ENCODE measurements at places on chromosomes 12 and 14.

GRCh38 chr14:78184157-78184556 is 14.0 kb downstream of the NRXN3 start:
- no peak for DNase-seq

GRCh38 chr12:65885312-65885711 is 61.0 kb downstream of the HMGA2 start:
- DNase-seq, result no peak

DNA sequence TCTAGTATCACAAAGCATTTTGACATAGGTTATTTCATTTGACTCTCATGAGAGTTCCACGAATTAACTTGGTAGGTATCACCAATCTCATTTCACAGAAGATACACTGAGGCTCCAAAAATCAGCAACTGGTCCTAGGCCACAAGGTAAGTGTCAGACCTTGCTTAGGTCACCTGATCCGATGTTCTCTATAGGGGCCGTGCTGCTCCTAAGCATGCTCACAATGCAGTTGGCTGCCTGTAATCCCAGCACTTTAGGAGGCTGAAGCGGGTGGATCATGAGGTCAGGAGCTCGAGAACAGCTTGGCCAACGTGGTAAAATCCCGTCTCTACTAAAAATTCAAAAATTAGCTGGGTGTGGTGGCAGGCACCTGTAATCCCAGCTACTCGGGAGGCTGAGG is 78.7 kb upstream of the FOXN3 start:
- DNase-seq, result no peak

- DNase-seq, result no peak
Observed at GRCh38 chr12:59046763-59047534, 126.6 kb upstream of the LRIG3 start.

DNA sequence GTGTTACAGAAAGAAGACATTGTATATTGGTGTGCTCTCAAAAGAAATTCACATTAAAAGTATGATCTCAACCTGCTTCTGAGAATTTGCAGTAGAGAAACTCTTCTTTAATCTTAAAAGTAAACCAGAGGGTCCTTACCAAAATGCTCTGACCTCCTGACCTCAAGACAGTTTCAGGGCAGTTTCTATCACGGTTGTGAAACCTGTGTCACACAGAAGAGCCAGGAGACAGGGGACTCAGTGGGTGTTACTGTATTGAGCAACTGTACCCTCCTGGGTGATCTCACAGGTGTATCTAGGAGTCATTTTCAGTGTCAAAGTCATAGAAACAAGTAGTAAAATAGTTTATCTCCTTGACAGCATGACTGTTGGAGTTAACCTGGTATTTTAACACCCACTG is 178.0 kb downstream of the GRIP1 start:
- DNase-seq, result no peak

DNA sequence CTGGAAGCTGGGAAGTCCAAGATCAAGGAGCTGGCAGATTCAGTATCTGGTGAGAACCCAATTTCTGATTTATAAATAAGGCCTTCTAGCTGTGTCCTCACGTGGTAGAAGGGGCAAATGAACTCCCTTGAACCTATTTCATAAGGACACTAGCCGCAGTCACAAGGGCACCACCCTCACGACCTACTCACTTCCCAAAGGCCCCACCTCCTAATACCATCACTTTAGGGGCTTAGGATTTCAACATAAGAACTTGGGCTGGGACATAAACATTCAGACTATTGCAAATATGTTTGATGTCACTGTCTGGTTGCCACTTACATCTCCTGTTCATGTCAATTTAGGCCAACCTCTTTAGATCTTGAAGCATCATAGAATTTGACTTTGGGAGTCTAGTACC is 10.8 kb upstream of the CNIH1 start:
- DNase-seq, result no peak

DNA sequence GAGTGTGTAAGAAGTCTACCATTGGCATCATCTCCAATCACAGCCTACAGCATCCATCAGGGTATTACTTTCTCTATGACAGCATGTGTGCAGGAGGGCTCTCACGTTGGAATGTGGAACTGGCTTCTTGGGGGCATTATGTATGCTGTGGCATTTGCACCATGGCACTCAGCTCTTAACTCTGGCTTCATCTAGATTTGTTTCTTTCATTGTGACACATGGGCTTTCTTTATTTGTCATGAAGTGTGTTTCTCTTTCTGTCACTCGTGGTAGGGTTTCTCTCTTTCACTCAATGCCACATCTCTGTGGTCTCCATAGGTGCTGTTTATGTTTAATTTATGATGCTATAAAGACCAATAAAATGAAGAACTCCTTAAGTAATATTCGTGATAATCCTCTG is 191.2 kb upstream of the GARIN2 start:
- no peak for DNase-seq

GRCh38 chr12:68507657-68508056 is 103.0 kb upstream of the RAP1B start:
- DNase-seq, result no peak

DNA sequence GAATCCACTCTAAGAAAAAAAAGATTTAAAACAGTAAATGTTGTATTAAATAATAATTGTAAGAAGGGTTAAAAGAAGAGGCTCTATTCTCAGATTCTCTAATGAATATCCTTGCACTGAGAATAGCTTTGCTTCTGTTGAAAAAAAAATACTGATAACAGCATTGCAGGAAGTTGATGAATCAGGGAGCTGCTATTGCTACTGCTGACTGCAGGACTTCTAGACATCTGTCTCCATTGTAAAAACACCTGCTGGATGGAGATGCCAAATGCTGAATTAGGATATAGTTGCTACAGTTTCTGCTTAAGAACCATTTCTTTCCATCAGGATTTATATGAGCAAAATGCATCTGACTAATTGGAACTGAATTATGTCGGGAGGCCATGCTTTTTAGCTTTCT is 50.3 kb upstream of the ANP32D start:
- no peak for DNase-seq

DNA sequence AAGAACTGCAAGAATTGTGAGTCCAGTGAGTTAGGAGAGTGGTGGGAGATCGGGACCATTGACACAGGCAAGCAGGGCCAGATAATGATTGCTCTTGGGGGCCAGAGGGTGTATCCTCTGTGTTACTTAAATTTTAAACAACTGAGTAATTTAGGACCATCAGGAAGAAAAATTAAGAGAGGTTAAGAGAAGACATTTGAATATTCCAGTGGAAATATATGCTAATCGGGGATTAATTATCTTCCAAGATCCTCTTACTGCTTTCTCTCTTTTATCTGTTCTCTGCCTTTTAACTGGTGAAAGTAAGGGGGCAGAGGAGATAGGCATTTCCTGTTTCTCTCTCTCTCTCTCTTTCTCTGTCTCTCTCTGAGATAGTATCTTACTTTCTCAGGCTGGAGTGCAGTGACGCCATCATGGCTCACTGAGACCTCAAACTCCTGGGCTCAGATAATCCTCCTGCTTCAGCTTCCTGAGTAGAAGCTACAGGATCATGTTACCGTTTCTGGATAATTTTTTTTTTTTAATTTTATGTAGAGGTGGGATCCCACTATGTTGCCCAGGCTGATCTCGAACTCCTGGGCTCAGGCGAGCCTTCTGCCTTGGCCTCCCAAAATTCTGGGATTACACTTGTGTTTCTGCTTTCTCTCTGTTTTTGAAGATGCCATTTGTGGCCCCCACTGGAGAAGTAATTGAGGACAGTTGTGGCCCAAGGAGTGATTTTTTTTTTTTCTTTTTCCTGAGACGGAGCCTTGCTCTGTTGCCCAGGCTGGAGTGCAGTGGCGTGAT is 85.1 kb downstream of the DIP2B start:
- no peak for DNase-seq

DNA sequence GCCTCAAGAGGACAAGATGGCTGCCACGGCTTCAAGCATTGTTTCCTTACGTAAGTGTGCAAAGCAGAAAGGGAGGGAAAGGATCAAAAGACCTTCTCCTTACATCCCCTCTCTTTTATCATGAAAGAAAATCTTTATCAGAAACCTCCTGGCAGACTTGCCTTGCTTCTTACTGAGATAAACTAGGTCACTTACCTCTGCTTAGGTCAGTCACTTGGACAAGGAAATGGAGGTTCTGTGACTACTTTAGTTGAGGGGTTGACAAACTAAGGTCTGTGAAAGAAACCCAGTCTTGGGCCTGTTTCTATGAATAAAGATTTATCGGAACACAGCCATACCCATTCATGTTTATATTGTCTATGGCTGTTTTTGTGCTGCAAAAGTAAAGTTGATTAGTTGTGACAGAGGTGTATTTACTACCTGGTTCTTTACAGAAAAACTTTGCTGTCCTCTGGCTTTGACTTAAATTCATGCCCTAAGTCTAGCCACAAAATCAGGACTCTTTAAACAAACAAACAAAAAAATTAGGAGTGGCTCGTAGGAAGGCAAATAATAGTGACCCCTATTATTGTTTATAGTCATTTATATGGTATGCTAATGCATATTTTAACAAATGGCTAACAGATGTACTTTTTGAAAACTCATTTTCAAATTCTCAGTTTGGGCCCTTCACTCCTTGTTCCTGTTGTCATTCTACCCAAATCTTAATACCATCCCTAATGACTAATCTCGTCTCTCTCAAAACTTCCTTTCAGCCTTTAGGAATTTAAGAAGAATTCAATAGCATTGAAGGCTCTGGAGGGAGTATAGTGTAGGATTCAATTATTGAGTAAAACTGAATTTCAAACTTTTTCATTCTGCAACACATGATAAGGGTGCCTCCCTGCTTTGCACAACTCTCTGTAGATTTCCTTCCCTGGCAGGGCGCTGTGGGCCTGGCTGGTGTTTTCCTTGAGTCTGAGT is 42.0 kb upstream of the ATP2B1 start:
- no peak for DNase-seq

GRCh38 chr12:219891-220352 is 6.0 kb upstream of the SLC6A12 start:
- no peak for DNase-seq

- DNase-seq, result no peak
Observed at GRCh38 chr12:122646517-122647217, 56.5 kb downstream of the HCAR2 start.

DNA sequence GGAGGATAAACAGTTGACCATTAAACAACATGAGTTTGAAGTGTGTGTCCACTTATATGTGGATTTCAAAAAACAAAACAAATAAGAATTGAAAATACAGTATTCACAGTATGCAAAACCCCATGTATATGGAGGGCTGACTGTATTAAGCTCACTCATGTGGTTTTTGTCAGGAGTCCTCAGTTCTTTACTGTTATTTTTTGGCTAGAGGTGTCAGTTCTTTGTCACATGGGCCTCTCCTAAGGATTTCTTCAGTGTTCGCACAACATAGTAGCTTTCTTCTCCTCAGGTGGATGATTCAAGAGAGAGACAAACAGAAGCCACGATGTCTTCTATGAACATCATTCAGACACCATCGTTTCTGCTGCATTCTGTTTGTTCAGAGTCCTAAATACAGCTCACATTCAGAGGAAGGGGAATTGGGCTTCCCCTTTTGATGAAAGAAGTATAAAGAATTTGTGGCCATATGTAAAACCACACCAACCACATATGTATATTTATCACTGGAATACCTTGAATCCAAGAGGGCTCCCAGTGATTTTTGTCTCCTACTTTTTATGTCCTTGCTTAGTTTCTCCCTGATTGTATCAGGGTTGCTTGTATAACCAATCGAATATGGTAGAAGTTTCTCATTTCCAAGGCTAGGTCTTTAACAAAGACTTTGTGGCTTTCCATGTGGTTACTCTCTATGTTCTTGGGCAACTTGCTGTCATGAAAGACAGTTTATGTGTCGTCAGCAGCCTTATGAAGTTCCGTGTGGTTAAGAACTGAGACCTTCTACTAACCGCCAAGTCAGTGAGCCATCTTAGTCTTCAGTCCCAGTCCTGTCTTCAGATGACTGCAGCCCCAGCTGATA is 18.9 kb downstream of the MNAT1 start:
- DNase-seq, result no peak

DNA sequence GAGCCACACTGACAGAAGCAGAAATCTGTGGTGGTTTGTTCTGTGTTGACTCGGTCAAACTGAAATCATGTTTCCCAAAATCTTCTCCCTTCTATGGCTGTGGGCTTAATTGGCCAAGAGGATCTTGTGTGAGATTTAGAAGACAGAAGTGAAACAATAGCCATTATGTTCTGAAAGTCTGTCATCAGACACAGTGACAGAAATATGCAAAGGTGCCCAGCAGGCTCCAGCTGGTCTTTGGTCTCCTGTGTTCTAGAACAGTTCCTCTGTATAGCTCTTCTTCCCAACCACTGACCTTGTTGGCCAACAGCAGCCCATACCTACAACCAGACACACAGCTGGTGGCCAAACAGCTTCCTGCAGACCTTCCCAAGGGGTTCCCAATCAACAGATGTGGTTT is 25.0 kb upstream of the COCH start:
- DNase-seq, result no peak

GRCh38 chr12:54412786-54413185 is 6.3 kb downstream of the ITGA5 start:
- no peak for DNase-seq

DNA sequence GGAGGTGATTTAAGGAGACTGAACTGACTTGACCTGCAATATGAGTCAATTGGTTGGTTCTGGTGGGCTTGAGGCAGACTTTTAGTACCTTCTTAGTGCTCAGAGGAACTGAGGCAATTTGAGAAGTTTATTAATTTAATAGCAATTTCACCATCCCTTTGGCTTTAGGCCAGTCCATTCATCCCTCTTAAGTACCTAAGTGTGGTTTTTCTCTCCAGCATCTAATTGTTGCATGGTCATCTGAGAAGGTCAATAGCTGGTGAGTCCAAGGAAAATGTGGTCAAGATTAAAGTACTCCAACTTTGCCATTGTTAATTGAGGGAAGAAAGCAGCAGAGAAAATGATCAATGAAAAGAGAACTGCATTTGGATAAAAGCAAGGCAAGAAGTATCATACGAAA is 115.4 kb upstream of the DYRK2 start:
- DNase-seq, result no peak

DNA sequence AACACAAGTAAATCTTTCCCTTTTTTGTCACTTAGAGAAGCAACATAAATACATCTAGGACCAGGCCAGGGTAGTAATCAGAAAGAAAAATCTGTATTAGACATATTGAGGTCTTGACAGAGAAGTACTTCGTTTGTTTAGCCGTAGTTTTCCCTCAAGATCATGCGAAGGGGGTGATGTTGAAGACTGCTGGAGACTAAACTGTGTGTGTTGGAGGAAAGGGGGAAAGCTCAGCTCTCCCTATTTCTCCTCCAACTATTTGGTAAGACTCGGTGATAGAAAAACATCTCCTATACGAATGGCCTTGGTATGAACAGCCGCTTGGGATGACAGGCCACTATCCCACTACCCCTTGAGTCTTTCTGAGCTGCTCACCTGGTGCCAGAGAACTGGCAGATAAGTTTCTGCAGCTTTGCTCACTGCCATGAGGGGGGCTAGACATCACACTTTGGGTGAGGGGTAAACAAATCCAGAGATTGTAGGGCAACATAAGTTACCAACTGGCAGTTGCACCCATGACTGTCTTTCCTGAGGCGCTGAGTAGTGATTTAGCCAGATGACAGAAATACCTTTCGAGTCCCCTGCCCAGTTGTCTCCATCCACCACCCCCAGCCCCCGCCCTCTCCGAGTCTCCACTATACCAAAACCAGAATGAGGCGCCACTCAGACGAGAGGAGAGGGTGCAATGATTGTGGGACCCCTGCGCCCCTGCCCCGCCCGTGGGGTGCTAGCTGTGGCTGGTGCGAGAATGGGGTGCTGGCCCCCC is 685 bp downstream of the VAMP1 start:
- DNase-seq, result no peak

- no peak for DNase-seq
Observed at GRCh38 chr14:95339301-95339865, 19.7 kb upstream of the CLMN start.

GRCh38 chr14:95681153-95681552 is 5.1 kb upstream of the TCL1B start:
- DNase-seq, result no peak

- no peak for DNase-seq
Observed at GRCh38 chr12:92743026-92743425, 40.2 kb downstream of the PLEKHG7 start.

All from activated gamma-delta T cell (primary cell).